ENCODE measurements at places on chromosomes 1 and 21.

GRCh38 chr21:32719085-32719484 is 8.7 kb downstream of the SYNJ1 start:
- DNase-seq = no peak

GRCh38 chr21:24302400-24302799 is 1304.9 kb downstream of the MRPL39 start:
- no peak for DNase-seq

GRCh38 chr21:37463083-37463801 is 96.7 kb downstream of the DYRK1A start:
- DNase-seq = peak; percentile 32

- DNase-seq = no peak
These were observed 49.4 kb downstream of the LGR6 start for GRCh38 chr1:202243006-202243405.

DNA sequence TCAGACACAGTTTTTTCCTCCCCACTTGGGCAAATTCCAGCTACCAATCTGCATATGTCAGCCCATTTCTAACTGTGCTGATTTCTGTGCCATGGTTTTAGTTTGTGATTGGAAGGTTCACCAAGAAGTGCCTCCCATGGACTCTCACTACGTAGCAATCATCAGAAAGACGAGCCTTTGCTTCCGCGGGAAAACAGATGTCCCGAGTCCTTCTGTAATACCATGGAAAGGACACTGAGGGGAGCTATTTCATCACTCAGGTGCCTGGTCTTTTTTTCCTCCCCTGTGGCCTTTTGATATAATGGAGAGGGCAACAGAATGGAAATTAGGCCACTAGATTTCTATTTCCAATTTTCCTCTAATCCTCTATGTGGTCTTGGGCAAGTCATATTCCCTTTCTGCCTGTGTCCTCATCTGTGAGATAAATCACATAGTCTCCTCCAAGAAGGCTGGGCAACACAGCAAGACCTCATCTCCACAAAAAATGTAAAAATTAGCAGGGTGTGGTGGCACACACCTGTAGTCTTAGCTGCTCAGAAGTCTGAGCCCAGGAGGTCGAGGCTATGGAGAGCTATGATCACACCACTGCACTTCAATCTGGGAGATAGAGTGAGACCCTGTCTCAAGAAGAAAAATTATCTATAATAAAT is 24.8 kb downstream of the LEMD1 start:
- no peak for DNase-seq

DNA sequence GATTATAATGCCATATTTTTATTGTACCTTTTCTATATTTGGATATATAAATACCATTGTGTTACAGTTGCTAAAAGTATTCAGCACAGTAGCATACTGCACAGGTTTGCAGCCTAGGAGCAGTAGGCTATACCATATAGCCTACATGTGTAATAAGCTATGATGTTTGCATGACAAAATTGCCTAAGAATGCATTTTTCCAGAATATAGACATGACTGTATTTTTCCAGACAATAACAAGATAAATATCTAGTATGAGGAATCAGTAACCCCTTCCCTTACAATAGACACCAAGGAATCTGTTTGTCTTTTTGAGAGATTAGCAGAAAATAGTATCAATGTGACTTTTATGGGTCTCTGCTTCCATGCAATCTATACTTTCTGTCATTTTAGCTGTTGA is 228.6 kb downstream of the GRIK1 start:
- DNase-seq = no peak

DNA sequence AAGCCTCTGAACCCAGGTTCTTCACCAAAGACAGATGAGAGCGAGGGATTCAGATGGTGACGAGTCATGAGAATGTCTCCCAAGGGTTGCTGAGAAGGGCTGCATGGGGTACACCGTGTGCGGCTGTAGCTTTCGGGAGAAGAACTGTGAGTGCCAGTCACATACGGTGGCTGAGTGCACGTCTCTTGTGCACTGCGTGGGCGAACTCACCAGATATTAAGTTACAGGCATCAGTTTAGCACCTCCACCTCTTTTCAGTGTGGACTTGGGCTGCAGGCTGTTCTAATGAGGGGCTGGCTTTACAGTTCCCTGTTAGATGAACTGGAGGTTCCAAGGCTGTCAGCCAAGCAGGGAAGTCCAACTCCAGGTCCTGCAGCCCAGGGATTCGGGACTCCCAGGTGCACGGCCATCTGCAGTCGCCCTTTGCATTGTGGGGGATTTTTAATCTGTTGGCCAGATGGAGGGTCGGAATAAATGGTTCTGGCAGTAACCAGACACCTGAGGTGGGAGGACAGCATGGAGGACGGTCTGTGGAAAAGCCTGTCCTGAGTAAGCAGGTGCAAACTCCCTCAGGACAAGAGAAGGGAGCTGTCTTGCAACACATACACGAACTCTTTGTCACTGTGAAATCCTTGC is 26.5 kb upstream of the AVPR1B start:
- no peak for DNase-seq

GRCh38 chr1:206581571-206581981 is 30.7 kb downstream of the EIF2D start:
- no peak for DNase-seq

GRCh38 chr1:108590957-108591356 is 31.1 kb downstream of the EEIG2 start:
- peak; percentile 80 for DNase-seq

- no peak for DNase-seq
These were observed 375.6 kb upstream of the PRMT6 start for GRCh38 chr1:106680776-106681344.

DNA sequence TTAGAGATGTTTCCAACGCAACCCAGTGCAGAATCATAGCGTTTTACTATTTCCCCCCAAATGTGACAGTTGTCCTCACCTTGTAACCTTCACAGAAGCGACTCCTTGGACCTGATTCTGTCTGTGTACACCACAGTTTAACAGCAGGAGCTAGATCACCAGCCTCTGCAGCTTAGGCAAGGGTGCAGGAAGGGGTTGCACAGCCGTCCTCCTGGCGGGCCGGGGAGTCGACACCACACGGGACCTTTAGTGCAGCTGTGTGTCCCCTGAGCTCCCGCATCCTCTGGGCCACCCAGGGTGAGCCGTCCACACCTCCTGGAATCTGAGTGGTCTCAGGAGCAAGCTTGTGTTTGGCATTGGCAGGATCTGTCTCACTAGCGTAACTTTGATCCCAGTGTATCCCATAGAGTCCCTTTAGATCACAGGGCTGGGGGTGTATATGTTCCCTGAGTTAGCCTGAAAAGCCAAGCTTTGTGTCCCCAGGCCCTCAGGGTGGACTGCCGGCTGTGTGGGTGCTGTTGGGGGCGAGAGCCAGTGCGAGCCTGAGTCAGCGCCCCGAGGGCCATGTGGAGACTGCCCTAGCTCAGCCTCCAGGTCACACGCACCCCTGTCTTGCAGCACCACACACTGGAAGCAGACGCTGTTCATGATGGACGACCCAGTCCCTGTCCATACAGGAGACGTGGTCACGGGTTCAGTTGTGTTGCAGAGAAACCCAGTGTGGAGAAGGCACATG is 27.5 kb downstream of the PRMT2 start:
- no peak for DNase-seq

GRCh38 chr1:61318319-61319125 is 236.2 kb downstream of the NFIA start:
- DNase-seq = peak; percentile 74

- DNase-seq = no peak
These were observed 37.8 kb upstream of the TMPRSS2 start for GRCh38 chr21:41545500-41546359.

DNA sequence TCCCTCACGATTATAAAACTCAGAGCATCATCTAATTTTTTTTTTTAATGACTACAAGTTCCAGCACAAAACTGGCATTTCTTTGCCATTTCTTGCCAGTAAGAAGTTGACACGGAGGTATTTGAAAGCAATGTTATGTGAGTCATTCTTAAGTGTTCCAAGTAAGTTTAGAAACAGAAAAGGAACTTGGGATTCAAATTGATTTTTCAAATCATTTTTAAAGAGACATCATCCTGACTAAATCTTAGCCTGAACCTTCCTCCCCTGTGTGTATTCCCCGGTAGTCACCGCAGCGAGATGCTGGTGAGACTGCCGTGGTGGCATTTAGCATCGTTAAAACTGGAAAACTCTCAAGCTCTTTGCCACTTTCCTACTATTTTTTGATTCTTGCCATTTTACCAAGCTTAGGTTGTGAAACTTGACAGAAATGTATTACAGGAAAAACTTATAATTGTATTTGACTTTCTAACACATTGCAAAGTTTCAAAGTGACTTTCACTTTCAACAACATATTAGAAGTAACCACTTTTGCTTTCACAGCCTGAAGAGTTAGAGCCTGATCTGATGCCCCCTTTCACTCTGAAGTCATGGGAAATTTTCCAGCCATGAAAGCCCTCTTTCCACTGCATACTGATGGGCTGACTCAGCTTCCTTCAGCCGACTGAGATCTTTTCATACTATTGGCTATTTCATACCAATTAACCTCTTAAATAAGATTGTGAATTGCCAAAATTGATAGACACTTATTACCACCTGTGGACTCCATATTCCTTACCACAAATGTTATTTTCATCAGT is 61.4 kb downstream of the OLFML2B start:
- peak; percentile 62 for DNase-seq

- DNase-seq = no peak
These were observed 22.7 kb downstream of the RHBG start for GRCh38 chr1:156391701-156392100.

- DNase-seq = no peak
These were observed 89.7 kb upstream of the HMCN1 start for GRCh38 chr1:185644531-185644930.

GRCh38 chr1:40710581-40711315 is 19.2 kb downstream of the NFYC start:
- DNase-seq = no peak

- no peak for DNase-seq
These were observed 149.9 kb upstream of the DNAH14 start for GRCh38 chr1:224779536-224779935.

DNA sequence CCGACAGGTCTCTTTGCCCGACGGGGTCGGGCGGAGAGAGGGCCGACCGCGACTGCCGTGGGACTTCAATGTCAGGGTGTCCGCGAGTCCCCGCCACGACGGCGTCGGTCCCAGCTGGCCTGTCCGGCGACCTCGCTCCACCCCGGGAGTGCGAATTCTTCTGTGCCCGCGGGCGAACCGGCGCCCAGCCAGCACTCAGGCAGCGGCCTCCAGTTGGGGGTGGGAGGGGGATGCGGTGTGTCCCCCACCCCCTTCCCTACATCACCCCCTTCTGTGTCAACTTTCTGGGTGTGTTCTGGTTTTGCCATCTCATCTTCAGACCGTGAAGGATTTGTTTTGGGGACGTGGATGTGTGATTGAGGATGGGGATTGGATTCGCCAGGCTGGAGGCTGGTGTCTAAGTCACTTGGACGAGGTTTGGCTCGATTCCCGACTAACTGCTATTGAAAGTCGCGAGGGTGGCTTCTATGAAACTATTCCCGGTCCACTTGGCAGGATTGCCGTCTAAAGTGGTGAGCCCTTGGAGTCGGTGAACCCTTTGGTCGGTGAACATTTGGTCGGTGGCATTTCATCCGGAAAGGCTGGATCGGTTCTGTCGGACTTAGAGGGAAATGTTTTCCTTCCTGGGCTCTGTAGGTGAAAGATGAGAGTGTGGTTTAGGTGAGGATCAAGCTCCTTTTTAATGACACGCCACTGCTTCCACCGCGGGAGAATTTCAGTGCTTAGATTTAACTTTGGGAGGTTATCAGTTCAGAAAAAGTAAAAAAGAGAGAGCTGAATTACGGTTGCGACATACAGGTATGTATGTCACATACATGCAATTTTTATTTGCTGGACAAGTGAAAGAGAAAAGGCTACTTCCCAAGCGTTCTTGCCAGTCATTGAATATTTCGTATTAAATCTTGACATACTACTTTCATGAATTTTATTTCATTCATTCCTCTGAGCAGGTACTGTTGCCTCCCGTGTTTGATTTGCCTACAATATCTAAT is 771 bp downstream of the ABCD3 start:
- no peak for DNase-seq

DNA sequence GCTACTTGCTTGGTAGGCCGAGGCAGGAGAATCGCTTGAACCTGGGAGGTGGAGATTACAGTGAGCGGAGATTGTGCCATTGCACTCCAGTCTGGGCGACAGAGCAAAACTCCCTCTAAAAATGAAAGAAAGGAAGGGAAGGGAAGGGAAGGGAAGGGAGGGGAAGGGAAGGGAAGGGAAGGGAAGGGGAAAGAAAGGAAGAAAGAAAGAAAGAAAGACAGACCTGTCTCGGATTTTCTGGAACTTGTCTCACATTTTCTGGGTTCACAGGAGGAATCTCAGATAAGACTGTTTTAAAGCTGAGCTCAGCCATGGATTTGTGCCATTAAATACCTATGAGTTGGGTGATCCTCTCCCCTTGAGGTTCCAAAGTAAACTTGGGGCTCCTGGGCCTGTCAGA is 12.9 kb downstream of the GSTM5 start:
- DNase-seq = no peak

DNA sequence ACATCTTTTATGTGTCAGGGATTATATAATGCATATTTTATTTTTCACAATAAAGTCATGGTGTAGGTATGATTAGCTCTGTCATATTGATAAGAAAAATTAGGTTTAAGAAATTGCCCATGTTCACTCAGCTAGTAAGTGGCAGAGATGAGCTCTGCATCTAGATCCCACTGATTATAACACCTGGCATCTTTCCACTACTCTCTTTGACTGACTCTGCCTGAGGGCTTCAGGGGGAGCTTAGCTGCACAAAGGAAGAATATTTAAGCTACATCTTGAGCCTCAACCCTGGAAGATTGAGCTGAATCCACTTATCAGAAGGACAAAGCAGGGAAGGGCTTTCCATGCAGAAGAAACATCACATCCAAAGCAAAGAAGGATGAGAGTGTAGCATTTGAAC is 190.4 kb downstream of the MIS18A start:
- no peak for DNase-seq

- DNase-seq = no peak
These were observed 121.2 kb downstream of the PTPN14 start for GRCh38 chr1:214429951-214430770.

DNA sequence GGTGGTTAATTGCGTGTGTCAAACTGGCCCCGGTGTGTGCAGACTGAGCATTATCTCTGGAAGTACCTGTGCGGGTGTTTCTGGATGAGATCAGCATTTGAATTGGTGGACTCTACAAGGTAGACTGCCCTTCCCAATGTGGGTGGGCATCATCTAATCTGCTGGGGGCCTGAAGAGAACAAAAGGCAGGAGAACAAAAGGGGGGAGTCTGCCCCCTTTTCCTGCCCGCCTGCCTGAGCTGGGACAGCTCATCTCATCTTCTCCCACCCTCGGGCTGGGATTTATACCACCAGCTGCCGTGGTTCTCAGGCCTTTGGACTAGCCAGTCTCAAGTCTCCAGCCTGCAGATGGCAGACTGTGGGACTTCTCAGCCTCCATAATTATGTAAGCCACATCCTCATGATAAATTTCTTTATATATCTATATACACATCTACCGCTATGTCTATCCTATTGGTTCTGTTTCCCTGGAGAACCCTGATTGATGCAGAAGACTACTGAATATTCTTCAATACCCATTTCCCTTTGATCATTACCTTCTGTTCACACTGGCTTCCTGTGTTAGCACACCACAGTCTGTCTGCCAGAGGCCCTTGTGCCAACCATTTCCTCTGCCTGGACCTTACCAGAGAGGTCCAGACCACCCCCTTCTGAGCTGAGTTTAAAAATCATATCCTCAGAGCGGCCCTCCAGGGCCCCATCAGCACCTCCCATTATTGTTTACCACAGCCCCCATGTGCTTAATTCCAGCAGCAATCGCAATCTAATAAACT is 25.2 kb downstream of the RCAN1 start:
- DNase-seq = no peak
